ENCODE measurements at places on chromosomes 6 and 20.

DNA sequence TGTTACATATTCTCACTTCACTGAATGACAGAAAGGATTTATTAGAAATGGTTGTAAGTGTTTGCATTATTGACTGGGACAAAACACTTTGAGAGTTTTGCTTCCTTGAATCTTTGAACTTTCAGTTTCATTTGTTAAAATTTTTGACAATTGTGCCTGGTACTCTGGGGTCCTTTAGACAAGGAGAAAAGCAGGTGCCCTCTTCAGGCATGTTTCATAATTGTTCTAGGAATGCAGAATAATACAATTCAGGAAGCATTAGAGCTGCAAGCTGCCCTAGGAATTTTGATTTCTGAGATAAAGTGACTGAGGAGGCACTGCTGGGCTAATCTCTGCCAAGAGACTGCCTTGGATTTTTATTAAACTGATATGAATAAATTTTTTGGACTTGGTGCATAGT lies 49.7 kb downstream of the TOP1 start:
- H3K4me3 ChIP-seq: no peak overlapping the region
- no peak overlapping the region for H3K27ac ChIP-seq
- peaks cover 8% of the 10 kb centered on the region for H3K4me1 ChIP-seq
- peaks cover 69% of the 10 kb centered on the region for H3K36me3 ChIP-seq

GRCh38 chr6:84512391-84512790 lies 252.0 kb downstream of the TBX18 start:
- H3K27ac ChIP-seq: no peak overlapping the region
- no peak overlapping the region for H3K4me3 ChIP-seq
- DNase-seq: no peak

- H3K27me3 ChIP-seq: no peaks in the 10 kb centered on the region
- H3K36me3 ChIP-seq: no peaks in the 10 kb centered on the region
- no peak overlapping the region for H3K4me3 ChIP-seq
These were observed 62.9 kb downstream of the QRSL1 start for GRCh38 chr6:106692112-106692818.

DNA sequence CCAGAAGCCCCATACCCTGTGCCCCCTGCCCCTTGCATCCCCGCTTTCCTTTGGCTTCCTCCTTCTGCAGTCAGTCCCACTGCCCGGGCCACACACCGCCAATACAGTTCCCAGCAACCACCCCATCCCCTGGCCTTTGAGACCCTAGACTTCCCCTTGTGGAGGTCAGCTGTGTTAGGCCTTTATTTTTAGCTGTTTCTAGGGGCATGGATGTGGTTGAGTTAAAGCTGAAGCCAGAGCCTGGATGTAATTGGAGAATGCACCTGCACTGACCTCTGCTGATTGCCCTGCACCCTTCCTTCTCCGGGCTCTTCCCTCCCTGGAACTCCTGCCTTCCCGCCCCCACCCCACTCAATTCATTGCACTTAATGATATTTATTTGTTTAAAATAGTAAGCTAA lies 33.9 kb downstream of the LYRM2 start:
- no peaks in the 10 kb centered on the region for H3K27me3 ChIP-seq
- no peaks in the 10 kb centered on the region for H3K4me1 ChIP-seq
- no peak overlapping the region for H3K27ac ChIP-seq
- H3K4me3 ChIP-seq: no peak overlapping the region

- no peak for DNase-seq
- H3K4me3 ChIP-seq: no peak overlapping the region
- no peaks in the 10 kb centered on the region for H3K27me3 ChIP-seq
- peaks cover 31% of the 10 kb centered on the region for H3K36me3 ChIP-seq
- H3K4me1 ChIP-seq: no peaks in the 10 kb centered on the region
These were observed 13.3 kb downstream of the LRRN4 start for GRCh38 chr20:6040540-6040939.

- H3K27me3 ChIP-seq: peaks cover 18% of the 10 kb centered on the region
- no peaks in the 10 kb centered on the region for H3K36me3 ChIP-seq
- peaks cover 4% of the 10 kb centered on the region for H3K4me1 ChIP-seq
- no peak overlapping the region for H3K27ac ChIP-seq
- DNase-seq: no peak
These were observed 61.5 kb upstream of the HDDC2 start for GRCh38 chr6:125363039-125363823.

DNA sequence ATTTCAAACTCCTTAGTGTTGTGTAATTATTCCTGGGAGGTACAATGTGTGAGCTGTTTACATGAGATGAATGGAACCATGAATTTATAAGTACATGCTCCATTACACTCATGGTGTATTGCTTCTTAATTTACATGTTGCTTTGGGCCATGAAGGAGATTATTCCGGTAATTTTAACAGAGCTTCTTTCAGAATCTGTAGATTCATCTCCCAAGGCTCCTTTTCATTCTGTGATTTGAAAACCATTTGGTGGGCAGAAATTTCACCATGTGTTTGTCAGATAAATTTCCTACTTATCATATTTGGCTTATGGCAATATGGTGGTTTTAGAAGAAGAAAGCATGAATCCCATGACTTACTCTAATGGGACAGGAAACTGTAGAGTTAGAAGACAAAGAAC lies 421.6 kb upstream of the EYS start:
- H3K36me3 ChIP-seq: no peaks in the 10 kb centered on the region
- no peaks in the 10 kb centered on the region for H3K4me1 ChIP-seq
- no peaks in the 10 kb centered on the region for H3K27me3 ChIP-seq
- H3K4me3 ChIP-seq: no peak overlapping the region
